Endothelial cell of umbilical vein (primary cell): ENCODE measurements at places on chromosomes 2 and 18.

GRCh38 chr2:104853534-104854497 lies at the start of gene POU3F3:
Gene POU3F3 (plus strand): TSS chr2:104854115. CDS start chr2:104855511, 1,396 bp downstream.
- DNase-seq = no peak

GRCh38 chr2:159880729-159881128 lies 82.7 kb upstream of the CD302 start:
- DNase-seq = no peak

DNA sequence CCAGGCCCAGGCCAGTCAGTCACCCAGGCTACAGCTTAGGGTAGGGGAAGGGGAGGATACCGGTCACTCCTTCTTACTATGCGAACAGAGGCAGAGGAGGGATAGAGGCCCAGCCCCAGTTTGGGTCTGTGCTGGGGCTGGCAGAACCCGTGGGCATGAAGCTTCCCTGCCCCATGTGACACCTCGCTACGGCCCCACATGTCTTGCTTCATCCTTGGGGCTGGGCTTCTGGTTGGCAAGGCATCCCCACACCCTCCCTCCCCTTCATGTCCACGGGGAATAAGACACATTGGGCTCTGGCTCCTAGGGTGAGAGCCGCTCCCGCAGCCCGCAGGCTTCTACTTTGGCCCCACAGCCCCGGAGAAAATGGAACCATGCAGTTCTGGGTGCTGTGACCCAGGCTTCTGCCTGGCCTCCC lies 32.4 kb downstream of the HS1BP3 start:
- DNase-seq = no peak

DNA sequence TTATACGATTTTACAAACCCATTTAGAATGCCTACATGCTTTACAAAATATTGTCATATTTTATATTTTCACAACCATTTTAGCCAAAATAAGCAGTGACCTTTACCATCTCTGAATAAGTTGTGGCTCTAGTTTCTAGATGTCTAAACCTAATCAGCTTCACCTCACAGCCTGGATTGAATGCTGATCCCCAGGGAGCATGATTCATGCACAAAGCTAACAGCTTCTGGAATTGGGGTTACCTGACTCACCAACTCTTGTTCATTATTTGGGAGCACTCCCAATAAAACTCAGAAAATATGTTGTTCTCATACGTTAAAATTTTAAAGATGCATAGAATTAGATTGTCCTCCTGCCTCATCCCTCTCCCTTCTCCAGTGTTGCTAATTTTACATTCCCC lies 611.7 kb upstream of the NETO1 start:
- DNase-seq = no peak

DNA sequence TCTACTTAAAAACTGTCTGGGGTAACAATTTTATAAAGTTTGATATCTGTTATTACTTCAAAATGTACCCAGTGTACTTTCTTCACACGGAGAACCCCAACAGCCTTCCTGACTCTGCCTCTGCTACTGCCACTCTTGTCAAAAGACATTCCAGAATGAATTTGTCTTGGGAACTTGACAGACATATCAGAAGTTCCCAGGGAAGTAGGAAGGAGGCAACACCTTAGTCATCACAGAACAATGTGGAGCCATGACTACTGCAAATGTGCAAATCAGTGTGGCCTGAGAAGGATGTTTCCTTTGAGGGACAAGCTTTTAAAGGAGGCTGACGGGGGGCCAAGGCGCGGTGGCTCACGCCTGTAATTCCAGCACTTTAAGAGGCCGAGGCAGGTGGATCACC lies 133.8 kb upstream of the RNF152 start:
- DNase-seq = peak; percentile 84

DNA sequence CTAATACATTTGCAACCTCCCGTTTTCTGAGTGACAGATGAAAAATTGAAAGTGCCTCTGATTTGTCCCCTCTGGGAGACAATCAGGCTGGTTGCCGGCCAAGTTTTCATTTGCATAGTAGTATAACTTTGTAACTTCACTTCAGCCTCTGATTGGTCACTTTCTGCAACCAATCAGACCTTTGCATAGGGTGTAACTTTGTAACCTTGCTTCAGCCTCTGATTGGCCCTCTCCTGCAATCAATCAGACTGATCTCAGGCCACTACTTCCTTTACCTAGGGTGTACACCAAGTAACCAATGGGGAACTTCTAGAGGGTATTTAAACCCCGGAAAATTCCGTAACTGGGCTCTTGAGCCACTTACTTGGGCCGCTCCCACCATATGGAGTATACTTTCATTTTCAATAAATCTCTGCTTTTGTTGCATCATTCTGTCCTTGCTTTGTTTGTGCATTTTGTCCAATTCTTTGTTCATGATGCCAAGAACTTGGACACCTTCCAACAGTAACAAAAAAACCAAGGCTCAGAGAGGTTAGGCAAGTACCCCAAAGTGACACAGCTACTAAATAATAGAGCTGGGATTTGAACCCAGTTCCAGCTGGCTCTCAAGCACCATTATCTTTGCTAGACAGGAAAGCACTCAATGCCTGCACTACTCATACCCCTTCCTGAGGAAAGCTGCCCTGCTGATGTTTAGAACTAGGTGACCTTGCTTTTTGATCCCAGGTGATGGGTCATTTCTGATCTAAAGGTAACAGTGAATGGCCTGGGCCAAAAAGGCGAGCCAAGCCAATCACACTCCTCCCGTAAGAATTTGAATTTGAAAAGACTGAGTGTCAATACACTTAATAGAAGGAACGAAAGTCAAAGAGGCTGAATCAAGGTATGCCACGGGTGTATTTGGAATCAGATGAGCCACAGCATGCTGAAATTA lies 10.9 kb upstream of the MYOM1 start:
- DNase-seq = no peak

DNA sequence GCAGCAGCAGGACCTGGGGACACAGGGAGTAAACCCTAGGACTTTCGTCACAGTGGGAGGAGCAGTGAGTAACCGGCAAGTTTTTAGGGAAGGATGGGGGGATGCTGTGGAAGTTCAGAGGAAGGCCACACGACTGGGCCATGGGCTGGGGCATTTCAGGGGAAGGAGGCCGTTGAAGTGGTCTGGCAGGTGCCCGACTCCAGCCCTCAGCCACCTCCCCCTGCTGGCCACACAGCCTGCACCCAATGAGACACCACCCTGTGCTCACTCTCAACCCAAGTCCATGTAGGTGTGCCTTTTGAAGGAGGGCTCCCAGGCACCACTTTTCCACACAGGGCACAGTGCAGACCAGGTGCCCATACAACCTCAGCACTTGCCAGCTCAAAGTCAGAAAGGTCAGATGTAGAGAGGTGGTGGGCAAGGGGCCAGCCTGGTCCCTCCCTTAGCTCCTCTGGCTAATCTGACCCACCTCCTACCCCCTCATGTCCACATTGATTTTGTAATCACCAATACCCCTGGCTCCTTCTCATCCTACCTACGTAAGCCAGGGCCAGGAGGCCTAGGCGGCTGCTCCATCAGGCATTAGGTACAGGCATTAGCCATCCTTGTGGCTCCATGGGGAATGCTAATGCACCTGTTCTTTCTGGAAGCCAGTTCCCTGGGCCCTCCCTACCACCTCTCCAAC lies 211.2 kb downstream of the SMAD2 start:
- DNase-seq = no peak

DNA sequence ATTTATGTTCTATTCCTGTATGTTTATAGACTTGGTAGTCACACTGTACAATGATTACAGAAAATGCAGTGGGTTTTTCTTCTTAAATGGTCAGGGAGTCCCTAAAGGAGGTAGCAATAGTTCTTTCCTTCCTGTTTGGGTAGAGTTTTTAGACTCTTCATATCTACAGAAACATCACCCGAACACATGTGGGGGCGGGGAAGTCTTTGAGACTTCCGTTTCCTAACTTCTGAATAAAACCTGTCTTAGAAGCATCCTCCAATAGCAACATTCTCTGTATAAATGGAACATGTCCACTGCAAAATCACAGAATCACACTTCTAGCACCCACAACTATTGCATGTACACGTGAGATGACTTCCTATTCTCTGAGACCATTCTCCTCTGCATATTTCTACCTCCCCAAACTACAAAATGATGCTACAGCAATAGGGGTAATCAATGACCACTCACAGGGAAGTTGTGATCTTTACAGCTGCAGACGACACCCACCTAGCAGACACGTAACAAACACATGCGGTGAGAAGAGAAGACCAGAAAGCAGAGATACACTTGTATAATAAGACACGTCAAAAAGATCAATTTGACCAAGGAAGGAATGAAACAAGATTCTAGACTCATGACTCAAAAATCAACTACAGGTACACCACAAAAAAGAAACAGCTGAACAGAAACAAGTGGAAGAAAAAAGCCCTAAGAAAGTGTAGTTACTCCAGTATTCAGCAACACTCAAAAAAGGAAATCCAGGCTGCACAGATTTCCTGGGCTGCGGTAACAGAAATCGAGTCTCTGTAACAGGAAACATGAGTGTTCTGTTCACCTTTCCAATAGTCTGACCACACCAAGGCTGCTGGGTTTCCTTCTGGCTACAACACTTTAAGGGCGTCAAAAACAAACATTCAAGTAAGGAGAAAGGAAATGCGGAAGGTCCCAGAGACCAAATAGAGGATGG lies 120.4 kb downstream of the ZNF516 start:
- no peak for DNase-seq

DNA sequence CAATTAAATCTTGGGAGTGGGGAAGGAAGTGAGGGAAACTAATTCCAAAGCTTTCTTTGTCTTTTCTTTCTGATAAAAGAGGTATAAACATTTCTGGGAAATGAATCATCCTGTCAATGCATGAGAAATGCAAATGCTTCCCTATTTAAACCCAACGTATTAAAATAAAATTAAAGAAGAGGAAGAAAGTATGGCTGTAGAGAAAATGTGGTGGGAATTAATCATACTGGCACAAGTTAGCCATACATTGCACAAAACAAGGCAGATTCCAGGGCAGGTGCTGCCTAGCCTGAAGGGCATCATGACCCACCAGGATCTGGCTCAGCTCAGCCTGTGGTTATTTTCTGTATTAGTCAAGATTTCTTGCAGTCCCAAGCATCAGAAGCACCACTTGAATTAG lies 338.0 kb downstream of the NYAP2 start:
- peak; percentile 82 for DNase-seq

GRCh38 chr2:100257939-100258338 lies 64.4 kb downstream of the LONRF2 start:
- no peak for DNase-seq
